A172 (cell line): ENCODE measurements at places on chromosomes 3 and 15. TPM values are rescaled to one million over a fixed set of nuclear protein-coding genes. Genes with fewer than 3 reads are reported as not detected.

DNA sequence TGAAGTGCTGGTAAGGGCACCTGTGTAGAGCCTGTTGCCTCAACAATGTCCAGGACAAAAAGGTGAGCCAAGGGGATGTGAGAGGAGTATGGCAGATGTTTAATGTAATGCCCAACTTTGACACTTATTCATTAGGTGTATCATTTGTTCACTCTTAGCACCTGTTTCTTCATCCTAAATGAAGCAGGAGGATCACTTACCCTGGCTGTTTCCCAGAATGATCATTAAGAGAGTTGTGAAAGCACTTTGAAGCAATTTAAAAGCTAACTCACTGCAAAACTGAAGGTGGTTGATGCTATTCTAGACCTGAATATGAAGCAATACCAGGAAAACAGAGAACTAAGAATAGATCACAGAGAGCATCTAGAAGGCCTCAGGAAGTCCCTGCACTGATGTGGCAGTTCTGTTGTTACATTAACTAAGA is 3.4 kb upstream of the HHLA2 start:
- no peak for DNase-seq

The TTLL13 gene
- not detected in 2 replicates for total RNA-seq

DNA sequence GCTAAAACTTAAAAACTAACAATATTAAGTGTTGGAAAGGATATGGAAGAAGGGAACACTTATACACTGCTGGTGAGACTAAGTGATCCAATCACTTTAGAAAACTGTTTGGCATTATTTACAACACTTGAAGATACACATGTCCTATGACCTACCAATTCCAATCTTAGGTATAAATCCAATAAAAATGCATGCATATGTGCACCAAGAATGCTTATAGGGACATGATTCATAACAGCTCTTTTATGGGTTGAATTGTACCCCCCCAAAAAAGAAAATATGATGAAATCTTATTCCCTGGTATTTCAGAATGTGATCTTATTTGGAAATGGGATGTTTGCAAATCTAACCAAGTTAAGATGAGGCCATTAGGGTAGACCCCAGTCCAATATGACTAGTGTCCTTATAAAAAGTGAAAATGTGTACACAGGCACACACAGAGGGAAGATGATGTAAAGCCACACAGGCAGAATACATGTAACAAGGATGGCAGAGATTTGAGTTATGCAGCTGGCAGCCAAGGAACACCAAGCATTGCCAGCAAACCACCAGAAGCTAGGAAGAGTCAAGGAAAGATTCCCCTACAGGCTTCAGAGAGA is 15.3 kb downstream of the CCR8 start:
- DNase-seq = no peak

The CGGBP1 gene
- total RNA-seq = 71.1 and 72.9 TPM in 2 replicates
